ENCODE measurements at places on chromosomes 3 and 15.

GRCh38 chr3:170815936-170816335 is 54.1 kb downstream of the RPL22L1 start:
- DNase-seq, result no peak

- peak; percentile 38 for DNase-seq
Measured at GRCh38 chr15:28885630-28886430, at the start of gene APBA2. Gene APBA2 (plus strand): TSS chr15:28885974. CDS start chr15:29053885, 167,911 bp downstream.

DNA sequence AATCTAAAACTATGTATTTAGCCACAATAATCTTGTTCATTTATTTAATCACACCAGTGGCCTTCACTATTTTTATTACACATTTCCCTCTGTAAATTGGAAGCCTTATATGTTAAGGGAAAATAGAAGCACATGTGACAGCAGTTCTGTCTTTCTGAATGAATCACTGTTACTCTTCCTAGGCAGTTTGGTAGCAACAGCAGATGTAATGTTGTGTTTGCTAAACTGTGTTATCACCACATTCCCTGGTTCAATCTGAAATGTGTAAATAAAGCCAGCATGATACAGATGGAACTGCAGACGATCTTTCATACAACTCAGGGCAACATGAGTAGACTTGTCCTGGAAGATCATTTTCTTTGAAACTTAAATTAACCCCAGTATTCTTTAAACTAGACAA is 220.1 kb downstream of the MCTP2 start:
- DNase-seq, result no peak

DNA sequence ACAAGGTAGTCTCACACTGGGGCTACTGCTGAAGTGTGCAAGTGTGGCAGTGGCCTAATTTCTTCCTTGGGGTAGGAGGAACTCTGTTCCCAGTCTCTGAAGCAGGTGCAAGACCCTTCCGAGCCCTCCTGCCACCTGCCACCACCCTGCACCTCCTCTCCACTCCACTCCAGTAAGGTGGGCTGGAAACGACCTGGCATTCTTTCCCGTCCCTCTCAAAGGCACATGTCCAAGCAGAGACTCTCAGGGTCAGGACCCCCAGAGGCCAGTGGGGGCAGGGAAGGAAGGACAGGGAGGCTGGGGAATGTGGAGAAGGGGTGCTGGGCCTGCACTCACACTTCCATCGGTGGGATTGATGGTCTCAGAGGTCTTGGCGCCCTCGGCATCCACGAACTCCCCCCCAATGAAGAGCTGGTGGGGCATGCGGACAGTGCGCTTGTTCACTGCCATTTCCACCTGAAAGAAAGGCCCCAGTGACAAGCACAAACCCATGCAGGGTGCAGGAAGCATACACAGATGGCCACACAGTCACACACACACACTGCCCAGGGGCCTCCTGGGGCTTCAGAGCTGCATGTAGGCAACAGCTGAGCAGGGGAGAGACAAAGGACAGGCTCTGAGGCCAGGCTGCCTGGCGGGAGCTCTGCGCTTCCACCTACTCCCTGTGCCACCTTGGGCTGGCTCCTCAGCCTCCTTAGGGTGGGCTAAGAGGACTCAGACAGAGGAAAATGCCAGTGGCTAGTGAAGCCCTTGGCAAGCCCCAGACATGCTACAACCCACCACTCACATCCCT is 43.8 kb downstream of the ALDH1L1 start:
- no peak for DNase-seq

GRCh38 chr3:11093823-11094340 is 60.4 kb upstream of the HRH1 start:
- DNase-seq, result no peak

DNA sequence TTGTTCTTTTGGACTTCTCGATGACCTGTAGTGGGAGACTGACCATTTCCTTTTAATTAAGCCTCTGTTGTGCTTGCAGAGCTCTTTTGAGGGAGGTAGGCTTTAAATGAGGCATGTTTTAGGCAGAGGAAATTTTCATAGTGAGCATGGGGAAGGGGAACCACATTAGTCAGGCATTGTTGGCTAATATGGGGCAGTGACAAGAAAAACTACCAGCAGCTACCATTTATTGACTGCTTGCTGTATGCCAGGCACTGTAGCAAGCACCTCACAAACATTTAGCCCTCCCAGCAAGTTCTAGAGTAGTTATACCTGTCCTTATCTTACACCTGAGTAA is 10.9 kb downstream of the ATG7 start:
- DNase-seq, result no peak

GRCh38 chr3:66179793-66180192 is 41.0 kb upstream of the SLC25A26 start:
- no peak for DNase-seq

DNA sequence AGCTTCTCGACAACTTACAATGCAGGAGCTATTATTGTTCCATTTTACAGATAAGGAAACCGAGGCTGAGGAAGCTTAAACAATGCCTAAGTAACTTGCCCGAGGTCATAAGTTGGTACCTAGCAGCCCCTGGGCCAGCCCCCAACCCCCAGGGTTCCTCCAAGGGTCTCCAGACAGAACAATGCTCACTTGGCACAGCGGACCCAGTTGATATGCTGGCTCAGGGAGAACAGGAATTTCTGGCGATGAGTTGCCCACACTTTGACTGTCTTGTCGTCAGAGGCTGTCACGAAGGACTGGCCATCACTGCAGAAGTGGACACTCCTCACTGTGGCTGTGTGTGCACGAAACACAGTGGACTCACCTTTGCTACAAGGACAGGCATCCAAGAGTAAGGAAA is 5.2 kb downstream of the POC1A start:
- DNase-seq, result no peak

DNA sequence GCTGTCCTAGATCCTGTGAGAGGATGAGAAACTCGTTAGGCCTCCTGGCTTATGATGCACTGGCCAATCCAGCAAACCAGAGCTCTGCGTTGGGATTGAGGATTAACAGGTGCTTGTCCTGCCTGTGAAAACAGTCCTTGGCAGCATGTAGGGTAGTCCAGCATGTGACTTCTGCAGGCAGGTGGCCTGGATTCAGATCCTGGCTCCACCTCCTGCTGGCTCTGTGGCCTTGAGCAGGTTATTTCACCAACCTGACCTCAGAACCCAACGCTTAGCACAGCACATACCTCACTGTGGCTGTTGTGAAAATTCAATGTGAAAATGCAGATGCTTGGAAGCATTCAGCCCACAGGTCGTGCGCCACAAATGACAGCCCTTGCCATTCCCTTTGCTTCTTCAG is 33.6 kb downstream of the PLA2G4D start:
- DNase-seq, result no peak

- DNase-seq, result no peak
Measured at GRCh38 chr3:54311211-54311747, 188.9 kb downstream of the CACNA2D3 start.

DNA sequence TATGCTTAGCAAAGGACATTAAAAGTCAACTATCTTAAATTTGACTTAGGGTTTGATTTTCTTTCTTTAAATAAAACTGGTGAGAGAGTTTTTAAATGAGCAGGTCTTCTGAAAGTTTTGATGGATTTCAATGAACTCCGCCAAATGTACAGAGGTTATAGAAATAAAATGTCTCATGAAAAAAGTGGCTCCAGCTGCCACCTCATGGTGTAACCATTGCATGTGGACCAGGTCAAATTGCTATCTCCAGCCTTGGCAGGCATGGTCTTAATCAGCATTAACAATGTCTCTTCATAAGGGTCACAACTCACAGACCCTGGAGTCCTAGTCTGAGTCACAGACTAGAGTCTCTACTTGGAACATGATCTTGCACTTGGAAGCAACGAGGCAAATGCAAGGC is 182.3 kb downstream of the ADAMTS17 start:
- DNase-seq, result no peak

DNA sequence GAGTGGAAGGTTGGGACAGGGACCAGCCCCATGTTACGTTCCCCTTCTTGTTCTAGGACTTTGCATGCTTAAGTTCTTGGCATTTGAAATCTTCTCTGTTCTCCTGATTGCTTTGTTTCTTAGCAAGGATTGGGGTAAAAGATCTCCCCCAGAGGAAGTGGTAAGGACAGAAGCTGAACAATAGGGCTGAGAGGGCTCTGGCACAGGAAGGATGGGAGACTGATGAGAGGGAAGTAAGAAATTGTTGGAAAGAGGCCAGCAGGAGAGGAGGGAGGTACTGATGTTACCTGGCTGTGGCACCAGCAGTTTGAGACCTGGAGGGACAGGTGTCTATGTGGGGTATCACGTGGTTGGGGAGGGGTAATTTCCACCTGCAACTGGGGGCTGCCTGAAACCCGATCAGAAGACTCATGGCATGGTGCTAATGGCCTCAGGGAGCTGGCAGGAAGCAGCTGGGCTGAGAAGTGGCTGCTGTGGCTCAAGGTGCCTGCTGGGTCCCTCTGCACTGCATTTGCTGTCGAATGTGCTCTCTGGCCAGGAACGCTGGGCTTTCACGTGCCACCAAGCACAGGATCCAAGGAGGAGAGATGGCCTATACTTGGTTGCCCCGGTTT is 108.4 kb downstream of the LSM3 start:
- DNase-seq, result no peak

DNA sequence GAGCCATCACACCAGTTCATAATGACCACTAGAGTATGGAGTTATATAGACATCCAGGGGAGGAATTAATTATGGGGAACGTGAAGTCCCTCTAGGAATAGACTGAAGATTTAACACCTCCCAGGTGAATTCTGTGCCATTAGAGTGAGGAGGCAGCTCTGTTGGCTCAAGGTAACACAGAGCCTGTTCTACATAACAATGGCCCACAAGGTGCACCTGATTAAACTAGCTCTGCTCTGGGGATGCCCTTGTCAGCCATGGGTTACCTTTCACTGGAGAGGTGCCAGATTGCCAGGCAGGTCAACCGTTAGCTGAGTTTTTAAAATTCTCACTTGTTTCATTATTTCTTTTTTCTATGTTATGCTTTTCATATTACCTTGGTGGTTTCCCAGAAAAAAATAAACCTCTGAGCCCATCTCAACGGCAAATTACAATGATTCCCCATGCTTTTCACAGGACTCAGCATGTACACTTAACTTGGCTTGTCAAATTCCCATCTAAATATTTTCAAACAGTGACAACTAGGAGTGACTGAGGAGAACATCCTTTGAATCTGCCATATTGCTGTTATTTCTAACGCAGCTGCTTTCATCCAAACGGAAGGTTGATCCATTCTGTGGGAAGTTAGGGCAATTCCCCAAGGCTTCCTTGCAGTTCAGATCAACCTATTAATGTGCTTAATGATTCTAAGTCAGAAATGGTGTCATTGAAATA is 512.9 kb downstream of the MCTP2 start:
- DNase-seq, result no peak

GRCh38 chr3:76147846-76148245 is 362.5 kb upstream of the ZNF717 start:
- no peak for DNase-seq

- no peak for DNase-seq
Measured at GRCh38 chr3:96959474-96959873, 145.1 kb downstream of the EPHA6 start.
